Endothelial cell of umbilical vein (primary cell): ENCODE measurements at places on chromosomes 3 and 15. TPM values are rescaled to one million over a fixed set of nuclear protein-coding genes. Genes with fewer than 3 reads are reported as not detected.

- no peak for DNase-seq
Measured at GRCh38 chr3:41111011-41111410, 88.3 kb upstream of the CTNNB1 start.

DNA sequence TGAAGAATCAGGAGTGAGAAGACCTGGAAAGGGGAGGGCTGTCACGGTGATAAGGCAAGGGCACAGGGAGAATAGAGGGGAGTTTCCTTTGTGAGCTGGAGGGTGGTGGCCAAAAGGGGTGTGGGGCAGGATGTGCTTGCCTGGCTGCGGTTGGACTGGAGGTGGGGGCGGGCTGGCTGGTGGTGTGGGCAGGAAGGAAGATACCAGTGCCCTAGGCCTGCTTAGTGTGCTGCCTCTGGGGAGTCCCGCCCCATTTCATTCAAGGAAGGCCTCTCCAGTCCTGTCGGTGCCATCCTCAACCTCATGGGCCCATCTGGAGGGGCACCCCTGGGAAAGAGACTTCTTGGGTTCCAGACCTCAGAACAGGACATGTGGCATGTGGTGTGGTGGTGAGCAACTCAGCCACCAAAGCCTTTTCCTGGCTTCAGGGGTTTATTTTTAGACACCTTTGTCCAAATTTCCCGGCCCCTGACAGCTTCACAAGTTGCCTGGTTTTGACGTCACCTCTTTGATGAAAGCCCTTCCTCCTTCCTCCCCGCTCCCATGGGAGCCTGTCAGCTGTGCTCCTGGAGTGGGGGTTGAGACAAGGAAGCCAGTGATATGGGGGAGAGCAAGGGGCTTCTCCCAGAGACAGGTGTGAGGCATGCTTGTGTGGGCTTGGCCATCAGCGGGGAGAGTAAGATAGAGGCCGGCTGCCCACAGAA lies 15.6 kb downstream of the TEX264 start:
- no peak for DNase-seq

GRCh38 chr15:87849181-87849580 lies 407.4 kb downstream of the NTRK3 start:
- DNase-seq = no peak

GRCh38 chr15:49331951-49332350 lies 91.1 kb upstream of the FGF7 start:
- DNase-seq = no peak

- DNase-seq = no peak
Measured at GRCh38 chr3:162139841-162140240, 643.2 kb downstream of the OTOL1 start.

- peak; percentile 38 for DNase-seq
Measured at GRCh38 chr3:69079269-69080159, 651 bp downstream of the UBA3 start.

GRCh38 chr3:31253782-31254181 lies 278.9 kb upstream of the STT3B start:
- no peak for DNase-seq

DNA sequence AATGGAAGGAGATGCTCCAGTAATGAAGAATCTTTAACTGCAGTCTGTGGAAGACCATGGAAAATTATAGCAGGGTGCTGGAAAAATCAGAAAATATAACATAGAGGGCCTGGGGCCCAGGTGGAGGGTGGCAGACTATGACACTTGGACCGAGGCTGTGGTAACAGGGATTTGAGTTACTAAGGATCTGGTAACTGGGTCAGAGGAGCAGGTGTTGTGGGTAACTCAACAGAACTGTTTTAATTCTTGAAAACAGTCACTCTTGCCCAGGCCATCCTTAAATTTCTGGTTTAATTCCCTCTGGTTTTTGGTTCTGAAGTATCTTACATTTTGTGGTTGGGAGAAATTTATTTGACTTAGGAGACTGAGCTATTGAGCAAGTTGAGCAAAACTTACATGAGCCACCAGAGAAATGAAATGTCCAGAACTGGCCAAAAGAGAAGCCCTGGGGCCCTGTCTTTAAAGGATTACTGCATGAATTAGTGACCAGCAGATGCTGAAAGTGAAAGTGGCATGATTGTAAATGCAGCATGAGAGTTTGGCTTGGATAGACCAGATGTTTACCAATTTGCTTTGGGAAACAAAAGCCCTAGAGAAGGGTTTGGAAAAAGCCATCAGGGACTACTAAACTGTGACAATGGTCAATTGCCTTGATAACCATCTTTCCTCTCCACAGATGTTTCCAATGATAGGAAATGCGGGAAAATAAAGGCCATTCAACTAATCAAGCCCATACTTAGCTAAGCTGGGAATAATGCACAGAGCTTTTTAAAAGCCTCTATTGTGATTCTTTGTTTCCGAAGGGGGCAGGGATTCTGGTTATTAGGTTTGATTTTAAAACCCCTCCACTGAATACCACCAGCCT lies 374.9 kb upstream of the TGFBR2 start:
- DNase-seq = peak; percentile 67

The CLEC3B gene
- 1.8 and 3.2 TPM in 2 replicates for polyA plus RNA-seq

The CP gene
- polyA plus RNA-seq = not detected in 2 replicates

The TTC21A gene
- polyA plus RNA-seq = 4.7 and 4.8 TPM in 2 replicates

The DNAJA4 gene
- 15.4 and 17.3 TPM in 2 replicates for polyA plus RNA-seq
